Amniotic stem cell (primary cell): ENCODE measurements at places on chromosomes 1 and 21.

DNA sequence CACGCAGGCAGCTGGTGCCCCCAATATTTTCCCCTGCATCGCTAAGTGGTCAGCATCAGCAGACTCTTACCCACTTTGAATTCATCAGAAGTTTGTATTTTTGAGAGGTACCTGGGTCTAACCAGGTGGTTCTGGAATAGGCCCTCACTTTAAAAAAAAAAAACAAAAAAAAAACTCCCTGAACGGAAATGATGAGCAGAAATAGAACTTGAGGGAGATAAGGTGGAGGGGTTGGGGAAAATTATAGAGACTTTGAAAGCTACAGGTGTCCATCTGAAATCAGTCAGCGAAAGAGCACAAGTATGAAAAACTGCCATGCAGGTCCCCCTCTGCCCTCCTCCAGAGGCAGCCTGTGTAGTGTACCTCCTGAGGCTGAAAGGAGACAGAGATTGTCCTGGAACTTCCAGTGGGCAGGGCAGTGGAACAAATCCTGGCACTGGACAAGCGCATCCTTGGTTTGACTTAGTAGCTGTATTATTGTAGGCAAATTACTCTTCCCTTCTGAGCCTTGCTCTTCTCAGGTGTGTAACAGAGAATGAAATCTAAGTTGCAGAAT lies 1.2 kb downstream of the SLAMF7 start:
- DNase-seq, result no peak

GRCh38 chr1:203450479-203451149 lies 25.0 kb upstream of the PRELP start:
- no peak for DNase-seq

GRCh38 chr1:214009423-214010196 lies 21.8 kb downstream of the PROX1 start:
- DNase-seq, result no peak

GRCh38 chr1:203271962-203272632 lies 33.2 kb upstream of the BTG2 start:
- no peak for DNase-seq

DNA sequence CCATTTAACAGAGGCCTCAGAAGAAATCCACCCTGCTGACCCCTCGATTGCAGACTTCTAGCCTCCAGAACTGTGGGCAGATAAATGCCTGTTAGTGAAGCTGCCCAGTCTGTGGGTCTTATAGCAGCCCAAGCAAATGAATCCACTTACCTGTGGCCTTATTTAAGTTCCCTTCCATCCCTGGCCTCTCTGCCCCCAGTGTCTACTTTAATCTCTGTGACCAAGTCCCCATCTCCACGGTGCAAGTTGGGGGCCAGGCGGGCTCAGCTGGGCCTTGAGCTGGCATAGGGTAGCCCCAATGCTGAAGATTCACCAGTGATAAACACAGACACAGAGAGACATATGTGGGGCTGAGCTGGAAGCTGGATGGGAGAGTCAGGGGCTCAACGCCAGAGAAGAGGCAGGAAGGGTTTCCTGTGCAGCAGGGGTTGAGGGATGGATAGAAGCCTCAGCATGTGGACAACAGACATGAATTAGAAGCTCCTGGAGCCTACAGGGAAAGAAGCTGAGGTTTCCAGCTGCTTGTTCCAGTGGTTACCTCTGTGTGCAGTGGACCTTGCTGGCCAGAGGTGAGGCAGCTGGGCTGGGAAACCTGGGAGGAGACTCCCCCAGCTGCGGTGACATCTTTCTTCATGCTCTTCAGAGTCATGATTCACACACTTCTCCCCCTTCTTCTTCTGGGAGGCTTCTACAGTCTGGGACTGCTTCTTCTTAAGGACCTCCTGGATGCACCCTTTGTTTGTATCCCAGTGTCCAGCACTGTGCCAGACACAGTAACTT lies 13.4 kb upstream of the B3GALT5 start:
- no peak for DNase-seq

DNA sequence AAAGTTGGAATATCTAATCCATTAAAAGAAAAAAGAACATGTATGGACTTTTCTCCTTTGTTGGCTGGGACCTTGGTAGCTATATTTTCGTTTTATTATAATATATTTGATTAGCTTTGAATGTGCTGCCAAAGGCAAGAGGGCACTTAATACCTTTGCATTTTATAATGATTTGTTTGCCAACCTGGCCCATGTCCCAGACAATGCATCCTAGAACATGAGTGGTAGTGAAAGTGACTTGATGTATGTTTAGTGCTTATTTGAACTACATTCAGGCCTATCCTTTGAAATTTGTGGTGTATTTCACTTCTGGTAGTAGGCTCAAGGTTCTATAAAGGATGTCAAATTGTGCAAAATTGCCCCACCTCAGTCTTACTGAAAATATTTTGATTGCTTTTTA lies 25.9 kb downstream of the CACHD1 start:
- no peak for DNase-seq

DNA sequence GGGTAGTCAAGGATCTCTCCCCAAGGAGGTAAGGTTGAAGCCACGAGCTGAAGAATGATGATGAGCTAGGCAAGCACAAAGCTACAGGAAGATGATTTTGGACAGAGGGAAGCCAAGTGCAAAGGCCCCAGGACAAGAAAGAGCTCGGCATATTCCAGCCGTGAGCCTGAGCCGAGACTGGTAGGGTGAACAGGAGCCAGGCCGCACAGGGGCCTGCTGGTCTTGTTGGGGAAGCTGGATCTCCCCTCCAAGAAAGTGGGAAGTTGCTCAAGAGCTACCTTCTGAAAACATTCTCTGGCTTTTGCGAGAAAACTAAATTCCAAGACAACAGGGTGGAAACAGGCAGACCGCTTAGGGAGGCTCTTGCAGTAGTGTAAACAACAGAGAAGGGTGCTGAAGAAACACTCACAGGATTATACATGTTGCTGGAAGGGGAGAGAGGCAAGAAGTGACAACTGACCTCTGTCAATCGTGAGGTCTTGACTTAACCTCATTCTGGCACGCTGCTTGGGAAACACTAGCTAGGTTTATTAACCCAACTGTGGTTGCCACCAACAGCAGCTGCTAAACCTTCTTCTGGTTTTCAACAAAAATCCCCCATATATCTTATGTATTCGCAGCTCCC lies 625.2 kb downstream of the SMYD3 start:
- no peak for DNase-seq

DNA sequence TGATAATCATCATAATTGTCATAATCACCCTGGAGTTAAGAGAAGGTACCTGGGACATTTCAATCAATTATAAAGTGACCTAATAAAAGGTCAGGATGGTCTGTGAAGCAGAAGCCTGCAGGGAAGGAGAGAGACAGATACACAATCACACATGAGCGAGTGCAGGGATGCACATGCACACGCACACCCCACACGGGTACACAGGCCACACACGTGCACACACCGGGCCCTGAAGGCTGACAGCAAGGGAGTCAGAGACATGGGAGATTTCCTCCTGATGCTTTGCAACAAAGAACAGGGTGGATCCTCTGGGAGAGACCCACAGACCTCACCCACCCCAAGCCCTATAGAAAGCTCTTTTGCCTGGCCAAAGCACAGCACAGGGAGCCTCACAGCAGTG lies 82.3 kb upstream of the ZC3H12A start:
- DNase-seq, result no peak
